ENCODE measurements at places on chromosomes 1 and 21.
A peak's percentile ranks its signal among the peaks of the same experiment; 100 is the strongest.

- DNase-seq = no peak
These were observed 17.8 kb upstream of the TTC4 start for GRCh38 chr1:54697896-54698295.

- no peak for DNase-seq
These were observed 116.3 kb upstream of the SOD1 start for GRCh38 chr21:31543191-31543590.

DNA sequence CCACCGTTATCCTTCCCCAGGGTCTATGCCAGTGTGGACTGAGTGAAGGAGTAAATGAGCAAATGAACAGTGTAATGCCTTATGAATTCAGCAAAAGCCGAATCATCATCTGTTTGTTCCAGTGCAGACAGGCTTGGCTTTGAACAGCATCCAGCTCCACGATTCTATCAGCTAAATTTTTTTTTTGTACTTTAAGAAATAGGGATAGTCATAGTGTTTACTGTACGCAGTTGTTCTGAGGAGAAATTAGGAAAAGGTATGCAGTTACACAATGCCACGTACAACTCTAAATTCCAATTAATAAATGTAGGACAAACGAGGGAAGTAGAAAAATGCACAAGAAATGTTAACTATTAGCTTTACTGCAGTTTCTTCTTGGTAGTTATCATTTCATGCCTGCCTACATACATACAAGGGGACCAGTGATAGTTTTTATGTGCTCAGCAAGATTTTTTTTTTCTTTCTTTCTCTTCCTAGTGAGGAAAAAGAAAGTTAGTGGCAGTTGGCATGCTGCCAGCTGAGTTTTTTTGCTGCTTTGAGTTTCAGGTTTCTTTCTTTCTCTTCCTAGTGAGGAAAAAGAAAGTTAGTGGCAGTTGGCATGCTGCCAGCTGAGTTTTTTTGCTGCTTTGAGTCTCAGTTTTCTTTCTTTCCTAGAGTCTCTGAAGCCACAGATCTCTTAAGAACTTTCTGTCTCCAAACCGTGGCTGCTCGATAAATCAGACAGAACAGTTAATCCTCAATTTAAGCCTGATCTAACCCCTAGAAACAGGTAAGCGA lies at the start of gene IFI44L:
IFI44L (plus strand) TSS at position 646 of the 777 bp plus-strand sequence. CDS start 7,468 bp downstream, outside the sequence.
- no peak for DNase-seq

GRCh38 chr1:248810727-248811513 lies 14.8 kb downstream of the SH3BP5L start:
- peak; percentile 61 for DNase-seq

DNA sequence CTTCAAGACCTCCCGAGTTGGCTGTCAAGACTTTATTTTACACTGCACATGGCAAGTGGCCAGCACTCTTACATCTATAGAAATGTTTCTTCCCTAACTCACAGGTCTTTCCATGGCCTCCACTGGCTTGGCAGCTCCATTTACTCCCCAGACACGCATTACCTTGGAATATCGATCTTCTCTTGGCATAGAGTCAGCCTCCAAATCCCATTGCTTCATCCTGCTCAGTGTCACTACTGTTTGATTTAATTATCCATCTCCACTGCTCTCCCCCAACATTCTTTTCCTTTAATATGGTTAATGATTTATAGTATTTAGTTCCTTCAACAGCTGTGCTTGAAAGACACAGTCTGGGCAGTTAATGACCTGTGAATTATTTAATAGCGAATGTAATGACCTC lies 241.2 kb upstream of the MAP1LC3C start:
- DNase-seq = no peak

- peak; percentile 59 for DNase-seq
These were observed 153.8 kb upstream of the FGGY start for GRCh38 chr1:59143133-59143487.

DNA sequence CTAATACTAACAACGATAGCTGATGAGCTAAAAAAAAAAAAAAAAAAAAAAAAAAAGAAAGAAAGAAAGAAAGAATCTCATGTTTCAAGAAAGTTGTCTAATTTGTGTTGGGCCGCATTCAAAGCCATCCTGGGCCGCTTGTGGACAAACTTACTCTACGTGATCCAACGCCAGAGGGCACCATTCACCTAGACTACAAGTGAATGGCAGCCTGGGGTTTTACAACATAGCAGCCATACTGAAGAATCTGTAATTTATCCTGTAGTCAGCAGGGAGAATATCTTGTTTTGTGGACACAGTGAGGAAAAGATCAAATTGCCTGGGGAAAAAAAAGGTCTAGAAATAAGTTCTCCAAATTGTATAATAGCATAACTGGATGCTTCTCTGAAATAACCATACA lies 47.0 kb downstream of the CYP2J2 start:
- no peak for DNase-seq

GRCh38 chr21:34190576-34191321 lies 117.4 kb downstream of the MRPS6 start:
- no peak for DNase-seq

GRCh38 chr1:26696119-26696653 lies 371 bp downstream of the ARID1A start:
- DNase-seq = no peak

DNA sequence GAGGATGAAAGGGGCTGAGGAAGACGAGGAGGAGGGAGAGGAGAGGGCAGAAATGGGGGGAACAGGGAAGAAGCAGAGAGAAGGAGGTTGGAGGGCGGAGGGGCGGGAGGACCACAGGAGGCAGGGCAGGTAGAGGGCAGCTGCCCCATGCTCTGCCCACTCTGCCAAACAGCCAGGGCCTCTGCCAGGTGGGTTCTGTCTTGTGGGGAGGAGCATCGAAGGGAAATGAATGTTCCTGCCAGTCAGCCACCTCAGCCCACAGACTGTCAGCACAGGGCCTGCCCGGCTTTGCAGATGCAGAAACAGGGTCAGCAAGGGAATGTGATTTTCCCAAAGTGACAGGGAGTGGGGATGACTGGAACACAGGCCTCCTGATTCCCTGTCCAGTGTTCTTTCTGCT lies 82.6 kb downstream of the GRIK3 start:
- no peak for DNase-seq

GRCh38 chr1:42793824-42794223 lies 9.0 kb downstream of the TMEM269 start:
- no peak for DNase-seq

DNA sequence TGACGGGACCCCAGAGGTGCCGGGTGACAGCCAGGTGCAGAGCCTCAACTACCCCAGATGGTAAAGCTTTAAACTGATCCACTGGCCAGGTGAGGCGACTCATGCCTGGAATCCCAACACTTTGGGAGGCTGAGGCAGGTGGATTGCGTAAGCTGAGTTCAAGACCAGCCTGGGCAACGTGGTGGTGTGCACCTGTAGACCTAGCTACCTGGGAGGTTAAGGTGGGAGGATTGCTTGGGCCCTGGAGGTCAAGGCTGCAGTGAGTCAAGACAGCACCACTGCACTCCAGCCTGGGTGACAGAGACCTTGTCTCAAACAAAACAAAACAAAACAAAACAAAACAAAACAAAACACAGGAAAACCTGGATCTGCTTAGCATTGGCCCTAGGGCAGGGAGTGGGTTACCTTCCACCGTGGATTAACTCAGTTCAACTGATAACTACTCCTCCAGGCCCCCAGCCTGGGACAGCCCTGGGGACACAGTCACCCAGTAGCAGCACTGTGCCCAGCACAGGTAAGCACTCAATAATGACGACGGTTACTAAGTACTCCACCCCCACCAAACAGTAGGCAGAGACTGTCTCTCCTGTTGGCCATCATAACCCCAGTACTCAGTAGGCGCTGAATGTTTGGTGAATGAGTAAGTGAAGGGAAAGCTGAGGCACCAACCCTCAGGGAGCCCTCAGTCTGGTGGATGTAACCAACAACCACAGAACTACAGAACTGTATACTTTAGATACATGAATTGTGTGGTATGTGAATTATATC lies 21.6 kb downstream of the SLC66A1 start:
- DNase-seq = no peak

DNA sequence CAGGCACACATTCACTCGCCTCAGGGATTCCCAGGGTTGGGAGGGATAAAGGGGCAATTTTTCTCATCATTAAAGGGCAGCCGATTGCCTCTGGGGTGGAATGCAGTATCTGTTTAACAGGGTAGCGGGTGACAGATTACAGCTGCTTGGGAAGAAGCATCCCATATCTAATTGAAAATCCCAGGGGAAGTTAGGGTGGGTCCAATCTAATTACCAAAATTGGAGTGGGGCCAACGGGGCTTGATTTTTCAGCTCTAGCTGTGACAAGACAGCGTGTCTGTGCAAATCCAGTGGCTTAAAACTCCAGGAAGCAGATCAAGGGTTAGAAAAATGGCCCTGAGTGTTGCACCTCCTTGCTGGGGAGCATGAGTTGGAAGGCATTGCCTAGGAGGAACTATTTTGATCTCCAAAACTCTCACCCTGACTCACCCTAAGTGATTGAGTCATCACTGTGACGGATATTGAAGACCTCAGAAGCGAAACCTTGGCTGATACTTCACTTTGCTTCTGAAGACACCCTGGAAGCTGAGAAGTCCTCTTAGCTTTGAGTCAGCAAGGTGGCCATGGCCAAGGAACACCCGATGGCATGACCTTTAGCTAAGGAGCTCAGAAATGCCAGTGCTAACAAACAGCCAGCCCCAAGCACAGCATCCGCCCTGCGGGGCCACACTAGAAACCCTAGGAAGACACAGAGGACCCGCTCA lies 46.0 kb downstream of the GRHL3 start:
- peak; percentile 75 for DNase-seq

DNA sequence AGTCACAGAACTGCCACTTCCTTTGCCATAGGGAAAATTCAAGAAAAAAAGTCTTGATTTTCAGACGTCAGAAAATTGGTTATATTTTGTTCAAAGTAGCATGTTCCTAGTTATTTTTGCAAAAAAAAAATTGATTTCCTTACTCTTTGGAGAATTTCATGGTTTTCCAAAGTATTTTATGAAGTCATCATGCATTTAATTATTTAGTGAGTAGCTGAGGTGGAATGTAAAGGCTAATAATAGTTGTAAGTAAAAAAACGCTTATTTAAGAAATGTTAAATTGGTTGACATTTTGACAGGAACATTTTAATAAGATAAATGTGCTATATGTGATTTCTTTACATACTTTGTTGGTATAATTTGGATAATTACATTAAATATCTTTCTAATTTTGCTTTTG lies 20.8 kb downstream of the TSEN15 start:
- no peak for DNase-seq

GRCh38 chr1:12083766-12084165 lies 20.7 kb downstream of the TNFRSF8 start:
- DNase-seq = no peak

DNA sequence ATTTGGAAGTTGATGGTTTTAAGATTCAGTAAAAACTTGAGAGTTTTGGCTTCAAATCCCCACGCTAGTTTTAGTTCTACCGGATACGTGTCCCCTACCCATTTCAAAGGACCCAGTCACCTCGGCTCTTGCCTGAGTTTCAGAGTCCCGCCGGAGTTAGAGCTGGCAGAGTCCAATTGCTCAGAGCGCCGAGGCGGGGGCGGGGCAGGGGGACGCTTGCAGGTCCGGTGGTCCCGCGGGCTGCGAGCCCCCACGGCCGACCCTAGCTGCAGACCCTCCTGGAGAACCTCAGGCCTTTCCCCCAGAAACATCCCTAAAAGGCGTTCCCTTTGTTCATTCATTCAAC lies 765 bp upstream of the VPS45 start:
- no peak for DNase-seq

- no peak for DNase-seq
These were observed 1.3 kb upstream of the EFNA3 start for GRCh38 chr1:155077346-155077745.

- no peak for DNase-seq
These were observed 25.0 kb downstream of the LRRC8C start for GRCh38 chr1:89657886-89658285.
